ENCODE measurements at places on chromosomes 12 and 14.

GRCh38 chr12:132445884-132446632, 43.9 kb upstream of the FBRSL1 start:
- DNase-seq = peak; percentile 79

DNA sequence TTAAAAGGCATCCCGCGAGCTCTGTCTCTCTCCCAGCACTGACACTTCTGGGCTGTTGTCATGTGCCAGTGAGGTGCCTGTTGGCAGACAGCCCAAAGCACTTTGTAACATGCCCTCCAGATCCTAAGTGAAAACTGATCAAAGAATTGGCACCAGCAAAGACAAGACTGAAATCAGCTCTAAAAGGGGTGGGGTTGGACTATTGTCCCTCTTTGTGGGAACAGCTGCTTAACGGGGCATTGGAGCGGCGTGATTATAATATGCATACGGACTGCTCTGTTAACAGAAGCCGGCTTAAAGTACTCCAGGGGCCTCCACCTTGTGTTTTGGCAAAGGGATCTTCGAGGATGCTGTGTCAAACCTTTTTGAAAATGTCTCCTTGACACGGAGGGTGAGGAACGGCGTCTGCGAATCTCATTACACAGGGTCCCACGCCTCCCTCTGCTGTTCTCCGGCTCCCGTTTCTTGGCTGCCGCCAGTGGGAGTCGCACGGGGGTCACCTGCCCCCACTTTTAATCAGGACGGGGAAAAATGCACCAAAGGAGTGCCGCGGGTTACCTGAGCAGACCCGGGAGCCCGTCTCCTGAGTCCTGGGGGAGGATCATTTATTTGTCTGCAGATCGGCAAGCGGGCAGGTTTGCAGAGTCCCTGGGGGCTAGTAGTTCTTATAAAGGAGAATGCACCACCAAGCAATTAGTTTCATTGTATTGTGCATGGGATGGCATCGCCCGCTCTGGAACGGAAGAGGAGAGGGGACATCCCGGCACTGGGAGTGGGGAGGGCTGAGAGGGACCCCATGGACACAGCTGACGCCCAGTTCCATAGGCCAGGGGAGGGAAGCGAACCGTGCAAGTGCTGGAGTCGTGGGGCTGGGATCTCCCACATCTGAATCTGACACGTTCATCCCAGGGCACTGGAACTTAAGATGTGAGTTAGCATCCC, 44.3 kb downstream of the SPRING1 start:
- DNase-seq = no peak

- DNase-seq = no peak
Measured at GRCh38 chr14:24794644-24795305, 160.8 kb upstream of the GZMB start.

GRCh38 chr14:68865542-68865941, 72.7 kb upstream of the ZFP36L1 start:
- no peak for DNase-seq

- DNase-seq = no peak
Measured at GRCh38 chr14:75438486-75439080, 10.8 kb downstream of the JDP2 start.

DNA sequence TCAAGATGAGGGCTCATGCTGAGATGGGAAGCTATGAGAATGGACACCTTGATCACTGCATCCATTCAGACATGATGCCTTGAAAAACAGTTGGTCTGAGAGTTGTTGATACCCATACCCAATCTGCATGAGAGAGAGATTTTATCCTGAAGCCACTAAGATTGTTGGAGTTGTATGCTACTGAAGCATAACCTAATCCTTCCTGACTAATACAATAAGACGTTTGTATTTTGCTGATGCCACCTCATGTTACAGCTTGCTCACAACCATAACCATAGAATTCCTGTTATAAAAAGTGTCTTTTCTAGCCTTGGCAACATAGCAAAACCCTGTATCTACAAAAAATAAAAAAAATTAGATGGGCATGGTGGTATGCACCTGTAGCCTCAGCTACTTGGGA, 12.7 kb upstream of the SERPINA1 start:
- no peak for DNase-seq

- DNase-seq = no peak
Measured at GRCh38 chr12:92365333-92365732, 219.7 kb upstream of the BTG1 start.

DNA sequence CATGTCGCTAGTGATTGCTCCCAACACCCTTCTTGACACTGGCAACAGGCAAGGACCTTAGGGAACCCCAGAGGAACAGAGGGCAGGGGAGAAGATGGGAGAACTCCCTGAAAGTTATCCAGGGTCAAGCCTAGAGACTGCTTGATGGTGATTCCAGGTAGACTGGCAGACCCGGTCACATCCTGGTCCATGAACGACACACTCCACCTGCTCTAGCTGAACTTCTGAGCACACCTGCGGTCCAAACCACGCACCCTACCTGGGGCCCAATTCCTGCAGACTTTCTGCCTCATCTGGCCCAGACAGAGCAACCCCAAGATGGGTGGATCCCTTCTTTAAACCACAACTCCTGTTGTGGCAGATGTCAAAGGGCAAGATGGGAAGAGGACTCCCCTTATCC, 34.2 kb downstream of the NCKAP5L start:
- DNase-seq = no peak

- no peak for DNase-seq
Measured at GRCh38 chr12:92516277-92516600, 186.6 kb upstream of the PLEKHG7 start.

- no peak for DNase-seq
Measured at GRCh38 chr14:92386637-92387036, 63.7 kb downstream of the SLC24A4 start.

DNA sequence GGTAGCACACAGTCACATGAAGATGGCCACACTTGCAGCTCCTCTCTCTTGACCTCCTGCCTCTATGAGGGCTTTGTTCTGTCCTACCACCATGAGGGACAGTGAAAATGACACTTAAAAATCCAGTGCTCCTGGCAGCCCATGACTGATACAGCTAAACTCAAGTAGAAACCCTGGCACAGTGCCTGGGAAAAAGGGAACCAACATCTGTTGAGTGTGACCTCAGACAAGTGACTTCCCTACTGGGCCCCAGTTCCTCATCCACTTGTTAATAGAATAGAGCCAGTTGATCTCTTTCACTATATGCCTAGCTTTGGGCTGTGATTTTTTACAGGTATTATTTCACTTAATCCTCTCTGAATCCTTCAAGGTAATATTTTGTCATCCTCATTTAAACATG, 4.8 kb downstream of the GUCY2C start:
- DNase-seq = no peak

- DNase-seq = no peak
Measured at GRCh38 chr12:71060426-71060825, 97.4 kb downstream of the TSPAN8 start.

- no peak for DNase-seq
Measured at GRCh38 chr12:123891516-123892179, 81.0 kb downstream of the CCDC92 start.

GRCh38 chr12:90181216-90181615, 472.6 kb upstream of the ATP2B1 start:
- DNase-seq = peak; percentile 1

- no peak for DNase-seq
Measured at GRCh38 chr14:75369506-75369905, 58.3 kb upstream of the JDP2 start.

DNA sequence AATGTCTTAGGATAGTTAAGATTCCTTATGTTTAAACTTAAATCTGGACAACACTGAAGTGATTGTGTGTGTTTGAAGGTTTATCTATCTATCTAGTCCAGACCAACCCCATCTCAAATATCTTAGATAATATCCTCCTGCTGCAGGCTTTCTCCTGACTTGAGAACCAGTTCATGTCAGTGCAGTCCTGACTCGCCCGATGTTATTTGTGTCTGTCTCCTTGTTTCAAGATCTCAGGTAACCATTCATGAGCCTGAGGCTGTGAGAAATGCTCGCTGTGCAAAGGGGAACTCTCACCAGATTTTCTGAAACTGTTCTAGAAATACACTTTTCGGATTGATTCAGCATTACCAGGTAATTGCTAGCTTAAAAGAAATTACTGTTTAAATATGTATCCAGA, 356.2 kb downstream of the SNAPC1 start:
- DNase-seq = no peak

DNA sequence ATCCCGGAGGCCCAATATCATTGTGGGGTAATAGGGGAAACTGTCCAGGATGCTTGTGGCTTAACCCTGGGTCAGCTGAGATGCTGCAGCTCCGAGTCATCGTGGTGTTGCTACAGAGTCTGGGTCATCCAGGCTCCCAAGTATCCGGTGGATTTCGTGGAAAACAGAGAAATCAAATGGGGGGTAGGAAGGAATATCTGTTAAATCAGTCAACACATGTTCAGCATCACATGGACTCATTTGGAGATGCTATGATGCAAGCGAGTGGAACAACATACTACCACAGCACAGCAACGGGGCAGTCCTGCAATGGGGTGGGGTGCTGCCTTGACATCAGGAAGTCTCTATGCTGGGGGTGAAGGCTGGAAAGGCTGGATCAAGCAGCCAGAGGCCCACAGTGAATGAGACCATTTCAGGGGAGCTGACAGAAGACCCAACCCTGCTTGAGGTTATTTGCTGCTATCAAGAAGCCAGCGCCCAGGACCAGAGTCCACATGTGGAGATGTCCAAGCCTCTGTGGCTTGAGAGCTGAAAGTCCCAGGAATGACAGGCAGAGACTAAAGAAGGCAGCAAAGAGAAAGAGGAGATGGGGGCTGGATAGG, 22.9 kb downstream of the VDR start:
- peak; percentile 99 for DNase-seq

DNA sequence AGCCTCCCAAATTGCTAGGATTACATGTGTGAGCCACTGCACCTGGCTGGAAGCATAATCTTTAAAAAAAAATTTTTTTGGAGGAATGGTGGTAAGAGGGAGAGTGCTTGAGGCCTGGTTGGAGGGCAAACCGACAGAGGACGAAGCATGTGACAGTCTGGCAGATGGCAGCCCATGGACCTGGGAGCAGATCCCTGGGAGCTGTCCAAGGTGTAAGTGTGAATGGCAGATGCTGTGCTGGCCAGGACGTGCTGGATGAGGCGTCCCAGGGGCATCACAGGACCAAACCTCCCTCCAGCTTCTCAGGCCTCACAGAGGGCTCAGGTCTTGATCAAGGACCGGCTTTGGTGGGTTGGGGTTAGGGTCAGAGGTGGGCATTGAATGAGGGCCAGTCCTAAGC, 128.4 kb upstream of the NCOR2 start:
- DNase-seq = no peak

GRCh38 chr12:25009496-25010092, 60.7 kb upstream of the BCAT1 start:
- no peak for DNase-seq

GRCh38 chr14:53692885-53693284, 263.7 kb downstream of the BMP4 start:
- no peak for DNase-seq

GRCh38 chr12:12334367-12335040, 15.5 kb downstream of the MANSC1 start:
- DNase-seq = peak; percentile 59

DNA sequence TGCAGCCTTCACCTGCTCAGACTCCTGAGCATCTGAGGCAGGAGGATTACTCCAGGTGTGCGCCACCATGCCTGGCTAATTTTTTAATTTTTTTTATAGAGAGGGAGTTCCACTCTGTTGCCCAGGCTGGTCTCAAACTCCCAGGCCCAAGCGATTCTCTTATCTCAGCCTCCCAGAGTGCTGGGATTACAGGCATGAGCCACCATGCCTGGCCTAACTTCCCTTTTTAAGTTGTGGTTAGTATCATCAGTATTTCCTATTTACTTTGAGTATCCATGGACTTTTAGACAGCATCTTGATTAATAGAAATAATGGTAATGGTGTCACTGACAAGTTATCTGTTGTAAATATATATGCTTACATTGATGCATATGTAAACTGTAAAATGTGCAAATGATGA, 116.9 kb downstream of the FGD4 start:
- DNase-seq = no peak

- no peak for DNase-seq
Measured at GRCh38 chr14:60233891-60234290, 15.1 kb upstream of the PPM1A start.

GRCh38 chr14:87879389-87879788, 113.6 kb downstream of the GALC start:
- DNase-seq = no peak

DNA sequence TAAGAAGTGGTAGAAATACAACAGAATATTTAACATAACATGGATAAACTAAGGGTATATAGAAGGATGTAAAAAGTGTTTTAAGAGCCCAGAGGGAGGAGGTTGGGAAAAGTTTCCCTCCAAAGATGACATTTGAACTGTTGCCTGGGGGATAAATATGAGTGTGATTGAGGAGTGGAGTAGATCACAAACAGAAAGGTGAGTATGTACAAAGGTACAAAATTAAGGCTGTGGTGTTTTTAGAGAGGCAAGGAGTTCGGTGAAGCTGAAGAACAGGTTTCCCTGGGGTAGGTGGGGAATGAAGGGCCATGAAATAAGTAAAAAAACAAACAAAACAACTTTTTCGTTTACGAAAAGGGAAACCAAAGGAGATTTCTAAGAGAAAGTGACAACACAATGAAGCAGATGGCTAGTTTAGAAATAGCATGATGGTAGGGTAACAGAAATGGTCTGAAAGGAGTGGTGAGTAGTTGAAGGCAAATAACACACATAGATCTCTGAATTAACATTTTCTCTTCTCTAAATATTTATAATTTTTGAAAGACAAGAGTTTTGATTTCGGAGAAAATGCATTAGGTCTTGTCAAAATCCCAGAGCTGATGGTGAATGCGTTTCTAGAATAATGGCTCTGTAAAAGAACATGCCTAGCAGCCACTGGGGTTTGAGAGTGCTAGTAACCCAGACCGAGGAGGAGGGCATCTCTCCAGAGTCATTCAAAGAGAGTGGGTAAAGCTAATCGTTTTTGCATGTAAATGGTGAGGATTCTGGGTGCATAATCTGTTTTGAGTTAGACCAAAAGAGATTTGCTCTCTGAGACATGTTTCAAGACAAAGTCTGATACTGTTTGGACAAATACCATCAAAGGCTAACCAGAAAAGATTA, 240.4 kb upstream of the DCN start:
- DNase-seq = no peak

DNA sequence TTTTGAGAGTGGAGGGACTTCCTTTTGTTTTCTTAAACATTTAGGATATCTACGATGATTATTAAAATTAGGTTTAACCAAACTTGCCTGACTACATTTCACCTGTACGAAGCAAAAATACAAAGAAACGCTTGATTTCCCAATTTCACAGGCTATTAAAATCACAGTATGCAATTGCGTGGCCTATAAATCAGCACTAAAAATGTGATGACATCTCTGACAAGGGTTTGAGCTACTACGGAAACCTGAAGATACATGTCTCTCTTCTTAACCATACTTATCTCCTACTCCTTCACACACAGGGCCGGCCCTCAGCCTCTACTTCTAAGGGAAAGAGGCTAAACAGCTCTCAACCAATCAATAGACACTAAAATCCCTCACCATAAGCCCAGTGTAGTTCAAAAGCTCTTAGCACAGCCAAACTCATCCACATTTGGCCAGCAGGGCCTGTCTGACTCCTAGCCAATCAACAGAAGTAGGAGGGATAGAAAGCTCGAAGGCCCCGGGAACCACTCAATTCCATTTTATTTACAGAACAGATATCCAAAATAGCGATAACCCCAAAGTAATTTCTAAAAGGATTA, 137.3 kb downstream of the FOXN3 start:
- no peak for DNase-seq

Measured in cardiac fibroblast (primary cell).